Hepatic stellate cell (primary cell): ENCODE measurements at places on chromosomes 4 and X.
A peak's percentile ranks its signal among the peaks of the same experiment; 100 is the strongest.

DNA sequence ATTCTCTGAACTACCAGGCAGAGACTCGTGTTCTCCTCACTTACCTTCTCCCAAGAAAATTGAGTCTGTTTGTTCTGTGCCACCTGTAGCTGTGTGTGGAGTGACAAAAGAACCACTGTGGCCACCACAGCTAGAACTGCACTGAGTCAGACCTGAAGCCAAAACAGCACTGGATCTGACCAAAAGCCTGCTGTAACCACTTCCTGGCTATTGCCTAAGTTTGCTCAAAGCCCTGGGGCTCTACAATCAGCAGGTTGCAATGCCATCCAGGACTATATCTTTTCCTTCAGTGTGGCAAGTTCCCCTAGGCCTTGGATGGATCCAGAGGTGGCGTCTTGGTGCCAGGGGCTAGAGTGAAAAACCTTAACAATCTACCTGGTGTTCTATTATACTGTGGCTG lies 449.1 kb downstream of the FAM133A start:
- DNase-seq: no peak

DNA sequence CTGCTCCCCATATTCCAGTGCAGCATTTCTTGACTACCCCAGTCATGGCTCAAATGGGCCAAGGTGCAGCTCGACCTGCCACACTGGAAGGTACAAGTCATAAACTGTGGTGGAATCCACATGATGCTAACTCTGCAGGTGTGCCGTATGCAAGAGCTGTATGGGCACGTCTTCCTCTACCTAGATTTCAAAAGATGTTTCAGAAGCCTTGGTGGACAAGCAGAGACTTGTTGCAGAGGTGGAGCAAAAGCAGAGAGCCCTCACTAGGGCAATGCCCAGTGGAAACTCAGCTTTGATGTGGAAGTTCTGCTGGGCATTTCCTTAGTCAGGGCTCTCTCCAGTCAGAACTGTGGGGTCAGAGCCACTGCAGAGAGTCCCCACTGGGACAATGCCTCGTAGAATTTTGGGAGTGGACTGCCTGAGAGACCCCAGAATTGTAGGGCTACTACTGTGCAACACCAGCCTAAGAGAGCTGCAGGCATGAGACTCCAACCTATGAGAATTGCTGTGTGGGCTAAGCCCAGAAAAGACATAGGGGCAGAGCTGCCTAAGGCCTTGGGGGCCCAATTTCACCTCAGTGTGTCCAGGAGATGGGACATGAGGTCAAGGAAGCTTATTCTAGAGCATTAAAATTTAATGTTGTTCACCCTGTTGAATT lies 65.7 kb downstream of the BEX3 start:
- no peak for DNase-seq

GRCh38 chr4:107468812-107469211 lies 251.2 kb downstream of the PAPSS1 start:
- DNase-seq: no peak

- DNase-seq: no peak
Observed at GRCh38 chrX:55074851-55075467, at the start of gene PAGE2B. Gene PAGE2B (plus strand): TSS chrX:55075030. CDS start chrX:55076042, 1,012 bp downstream.

- no peak for DNase-seq
Observed at GRCh38 chrX:63743596-63743995, 41.4 kb downstream of the ARHGEF9 start.

DNA sequence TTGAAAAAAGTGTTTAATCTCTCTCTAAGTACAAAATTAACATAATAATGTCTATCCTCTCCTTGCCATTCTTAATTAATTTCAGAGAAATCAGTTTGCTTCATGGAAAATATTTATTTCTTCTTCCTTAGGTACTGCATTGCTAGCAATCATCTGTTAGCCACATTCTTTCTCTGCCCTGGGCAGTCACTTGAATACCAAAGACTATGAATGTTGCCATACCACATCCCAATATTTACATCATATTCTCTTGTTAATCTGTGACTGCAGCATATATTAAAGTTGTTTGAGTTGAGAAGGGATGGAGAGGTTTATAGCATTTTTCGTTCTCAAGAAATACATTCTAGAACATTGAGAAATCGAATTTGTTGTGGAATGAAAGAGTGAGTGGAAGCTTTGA lies 672.8 kb downstream of the PCDH7 start:
- no peak for DNase-seq

DNA sequence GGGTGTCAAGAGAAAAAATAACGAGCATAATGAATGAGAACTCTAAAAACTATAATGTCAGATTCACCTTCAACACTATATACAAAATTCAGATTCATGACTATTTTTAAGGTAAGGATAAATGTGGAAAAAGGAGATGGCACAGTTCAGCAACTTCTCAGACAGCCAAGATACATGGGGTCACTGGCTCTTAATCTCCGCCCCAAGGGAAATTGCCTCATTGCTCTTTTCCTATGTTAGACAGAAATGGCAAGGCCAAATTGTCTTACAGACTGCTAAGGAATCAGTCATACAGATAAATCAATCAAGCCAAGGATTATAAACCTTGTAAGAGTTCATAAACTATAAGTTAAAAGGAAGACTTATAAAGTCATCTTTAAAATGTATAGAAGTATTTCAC lies 183.4 kb downstream of the OPHN1 start:
- no peak for DNase-seq

DNA sequence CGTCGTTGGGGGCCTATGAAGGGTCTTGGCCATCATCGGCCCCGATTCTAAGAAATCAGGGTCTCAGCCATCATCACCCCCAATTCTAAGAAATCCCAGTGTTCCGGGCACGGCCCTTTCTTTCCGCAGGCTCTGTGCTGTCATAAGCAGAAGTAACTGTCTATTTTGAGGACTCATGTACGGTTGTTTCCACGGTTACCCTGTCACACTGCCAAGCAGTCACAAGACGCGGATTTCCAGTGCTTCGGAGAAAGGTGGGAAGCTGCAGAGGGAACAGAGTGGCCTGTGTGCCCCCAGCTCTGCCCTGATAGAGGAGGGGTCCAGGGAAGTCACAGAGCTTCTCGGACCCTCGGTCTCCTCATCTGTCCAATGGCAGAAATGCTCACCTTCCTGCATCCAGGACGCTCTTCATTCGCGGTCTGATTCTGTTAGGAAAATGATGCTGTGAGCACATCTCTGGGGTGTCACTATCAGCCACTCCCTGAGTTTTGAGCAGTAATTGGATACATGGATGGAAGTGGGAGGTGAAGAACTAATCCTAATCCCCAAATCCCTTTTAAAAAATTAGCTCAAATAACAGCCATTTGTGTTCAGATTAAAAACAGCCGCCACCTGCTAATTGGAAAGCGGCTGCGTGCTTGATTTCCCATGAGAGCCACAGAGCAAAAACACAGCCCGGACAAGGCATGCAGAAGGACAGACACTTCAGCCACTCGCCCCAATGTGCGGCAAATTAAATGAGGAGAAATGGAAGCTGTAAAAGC lies 73.1 kb downstream of the WFS1 start:
- peak; percentile 41 for DNase-seq

DNA sequence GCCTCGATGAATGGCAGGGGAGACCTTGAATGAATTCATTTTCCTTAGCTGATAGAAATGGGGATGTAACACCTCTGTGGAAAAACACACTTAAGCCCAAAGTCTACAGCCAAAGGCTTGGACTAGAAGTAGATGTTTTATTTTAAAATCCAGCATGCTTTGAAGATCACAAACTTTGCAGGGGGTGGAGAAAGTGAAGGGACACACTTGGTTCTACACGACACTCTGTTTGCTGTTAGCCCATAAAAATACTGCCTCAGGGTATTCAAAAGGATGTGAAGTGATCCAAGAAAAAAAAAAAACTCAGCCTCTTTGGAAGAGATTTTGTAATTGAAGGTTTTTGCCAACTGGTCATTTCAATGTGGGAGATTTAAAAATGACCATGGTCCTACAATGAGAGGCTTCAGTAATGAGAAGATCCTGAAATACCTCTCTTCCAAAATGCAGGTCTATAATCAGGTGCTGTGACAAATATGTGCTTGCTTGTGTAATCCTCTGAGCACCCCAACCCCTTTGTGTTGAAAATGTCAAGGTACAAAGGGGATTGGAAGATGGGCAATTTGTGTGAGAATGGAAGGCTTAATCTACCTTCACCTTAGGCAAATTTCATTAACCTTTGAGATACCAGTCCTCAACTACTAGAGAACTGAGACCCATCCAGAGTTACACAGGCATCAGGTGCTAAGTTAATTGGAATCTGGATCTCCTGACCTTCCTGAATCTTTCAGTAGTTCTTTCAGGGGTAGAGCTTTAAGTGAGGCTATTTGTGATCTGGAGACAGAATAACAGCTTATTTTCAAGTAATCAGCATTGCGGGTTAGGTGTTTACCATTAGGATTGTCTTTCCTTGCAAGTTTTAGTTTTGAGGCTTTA lies 82.5 kb downstream of the HS6ST2 start:
- DNase-seq: no peak

DNA sequence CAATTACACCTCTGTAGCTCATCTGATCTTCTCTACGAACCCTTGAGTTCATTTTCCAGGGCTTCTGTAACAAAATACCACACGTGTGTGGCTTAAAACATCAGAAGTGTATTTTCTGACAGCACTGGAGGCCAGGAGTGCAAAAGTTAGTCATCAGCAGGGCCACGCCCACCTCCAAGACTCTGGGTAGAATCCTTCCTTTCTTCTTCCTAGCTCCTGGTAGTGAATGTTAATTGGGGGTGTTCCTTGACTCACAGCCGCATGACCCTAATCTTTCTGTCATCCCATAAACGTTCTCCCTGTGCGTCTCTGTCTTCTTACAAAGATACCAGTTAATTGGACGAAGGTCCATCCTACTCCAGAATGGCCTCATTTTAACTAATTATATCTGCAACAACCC lies 115.0 kb downstream of the TRIML1 start:
- DNase-seq: no peak

- DNase-seq: no peak
Observed at GRCh38 chr4:576991-577498, 950 bp upstream of the TMEM271 start.

DNA sequence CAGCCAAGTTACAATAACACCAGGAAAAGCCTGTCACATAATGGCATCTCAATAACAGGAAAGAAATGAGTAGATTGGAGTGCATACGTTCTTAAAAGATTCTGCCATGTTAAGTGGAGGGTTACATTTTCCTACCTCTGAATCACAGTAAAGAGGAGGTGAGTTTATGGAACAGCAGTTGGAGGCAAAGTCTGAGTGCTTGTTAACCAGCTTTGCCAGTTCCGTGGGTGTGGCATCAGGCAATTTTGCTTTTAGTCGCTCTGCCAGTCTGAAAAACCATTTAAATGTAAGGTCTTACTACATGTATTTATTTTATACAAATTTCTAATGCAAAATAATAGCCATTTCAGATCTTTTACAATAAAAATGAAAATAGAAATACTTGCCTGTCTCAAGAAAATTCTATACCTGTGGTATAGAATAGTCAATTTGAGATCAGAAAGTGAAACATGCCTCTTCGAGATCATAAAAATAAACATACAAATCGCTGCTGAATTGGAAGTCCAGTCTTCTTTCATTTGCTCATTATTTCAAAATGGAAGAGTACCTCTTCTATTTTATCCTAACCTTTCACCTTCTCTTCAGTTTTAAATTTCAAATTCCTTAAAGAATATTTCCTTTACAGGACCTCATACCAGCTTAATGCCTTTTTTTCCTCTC lies 31.4 kb downstream of the GC start:
- no peak for DNase-seq

DNA sequence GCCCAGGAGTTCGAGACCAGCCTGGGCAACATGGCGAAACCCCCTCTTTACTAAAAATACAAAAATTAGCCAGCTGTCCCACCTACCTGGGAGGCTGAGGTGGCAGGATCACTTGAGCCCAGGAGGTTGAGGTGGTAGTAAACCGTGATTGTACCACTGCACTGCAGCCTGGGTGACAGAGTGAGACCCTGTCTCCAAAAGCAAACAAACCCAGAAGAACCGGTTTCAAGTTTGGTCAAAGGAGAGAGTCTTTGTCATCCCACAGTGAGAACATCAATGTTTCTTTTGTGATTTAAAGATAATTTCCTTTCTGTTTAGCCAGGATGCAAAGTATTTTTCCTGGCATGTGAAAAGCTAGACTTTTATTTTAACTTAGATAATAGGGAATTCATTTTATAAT lies 26.7 kb downstream of the PDK3 start:
- no peak for DNase-seq

DNA sequence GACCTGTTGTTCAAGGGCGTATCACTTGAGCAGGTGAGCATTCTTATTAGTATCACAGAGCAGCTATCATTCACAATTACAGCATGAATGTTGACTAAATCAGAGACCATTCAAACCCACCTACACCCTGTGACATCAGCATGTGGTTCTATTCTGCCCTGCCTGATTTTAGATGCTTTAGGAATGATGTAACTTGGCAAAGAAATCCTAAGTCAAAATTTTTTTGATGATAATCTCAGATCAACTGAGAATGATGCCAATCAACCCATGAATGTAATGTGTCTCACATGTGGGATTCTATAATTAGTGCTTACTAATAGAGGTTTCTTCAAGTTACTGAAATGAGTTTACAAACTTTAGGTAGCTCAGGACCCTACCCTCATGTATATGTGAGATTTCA lies 13.4 kb upstream of the CHIC2 start:
- no peak for DNase-seq

- DNase-seq: no peak
Observed at GRCh38 chr4:160235285-160235684, 1132.4 kb downstream of the RAPGEF2 start.

DNA sequence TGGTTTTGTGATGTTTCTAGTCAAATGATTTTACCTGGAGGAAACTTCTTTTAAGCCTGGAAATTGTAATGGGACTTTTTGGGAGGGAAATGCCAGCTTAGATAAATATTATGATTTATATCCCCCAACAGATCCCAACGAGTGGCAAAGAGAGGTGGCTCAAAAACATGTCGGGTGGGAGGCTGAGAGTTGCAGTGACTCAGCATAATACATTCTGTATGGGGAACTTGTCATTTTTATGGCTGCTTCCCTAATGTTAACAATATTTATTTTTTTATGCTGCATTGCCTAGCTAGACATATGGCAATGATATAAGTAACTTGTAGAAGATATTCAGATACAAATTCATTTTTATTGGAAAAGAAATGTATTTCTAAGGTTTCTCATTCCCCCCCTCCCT lies 219.0 kb downstream of the ARHGAP10 start:
- DNase-seq: no peak

DNA sequence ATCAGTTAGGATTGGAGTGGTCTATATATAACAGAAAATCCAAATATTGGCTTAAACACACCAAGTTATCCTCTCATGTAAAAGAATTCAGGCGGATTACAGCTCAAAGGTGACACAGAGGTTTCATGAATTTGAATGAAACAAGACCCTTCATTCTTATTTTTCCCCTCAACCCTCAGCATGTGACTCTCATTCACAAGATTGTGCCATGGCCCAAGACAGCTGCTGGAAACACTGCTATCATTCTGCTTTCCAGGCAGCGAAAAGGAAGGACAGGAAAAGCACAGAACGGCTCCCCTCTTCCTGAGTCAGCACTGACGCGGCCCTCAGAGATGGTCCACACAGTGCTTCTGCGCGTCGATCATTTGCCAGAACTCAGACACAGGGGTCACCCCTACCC lies 891.0 kb upstream of the FRG1 start:
- DNase-seq: no peak

GRCh38 chrX:145394344-145394743 lies 147.0 kb downstream of the SPANXN1 start:
- DNase-seq: no peak
